ENCODE measurements at places on chromosomes 3 and 15.

DNA sequence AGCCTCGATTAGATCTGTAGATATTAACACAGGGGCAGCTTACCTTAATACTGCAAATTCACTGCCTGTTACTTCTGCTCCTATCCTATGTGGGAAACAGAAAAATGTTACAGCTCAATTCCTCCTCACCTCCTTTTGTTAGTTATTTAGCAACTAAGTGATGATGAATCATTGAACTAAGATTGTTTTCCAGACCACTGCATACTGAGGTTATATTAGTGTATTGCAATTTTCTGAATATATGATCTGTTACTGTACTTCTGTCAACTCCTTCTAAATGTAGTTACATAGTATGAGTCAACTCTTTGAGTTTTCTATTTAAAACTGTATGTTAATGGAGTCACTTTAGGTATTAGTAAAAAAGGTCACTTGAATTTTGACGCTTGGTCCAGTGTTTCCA, 331.5 kb upstream of the SLCO3A1 start:
- no peak for DNase-seq

DNA sequence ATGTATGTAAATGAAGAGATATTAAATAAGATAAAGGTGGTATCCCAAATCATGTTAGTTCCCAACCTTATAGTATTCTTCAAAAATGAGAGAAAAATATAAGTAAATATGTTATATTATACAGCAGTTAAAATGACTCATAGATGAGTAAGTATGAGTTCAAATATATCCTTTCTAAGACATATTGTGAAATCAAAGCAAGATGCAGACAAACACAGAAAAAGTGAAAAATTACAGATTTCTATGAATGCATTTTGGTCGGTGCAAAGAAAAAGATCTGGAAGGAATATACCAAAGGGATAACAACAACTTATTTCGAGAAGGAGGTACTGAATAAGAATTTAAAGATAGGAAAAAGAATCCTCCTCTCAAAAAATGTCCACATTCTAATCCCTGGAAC, 181.2 kb upstream of the TTC14 start:
- no peak for DNase-seq

DNA sequence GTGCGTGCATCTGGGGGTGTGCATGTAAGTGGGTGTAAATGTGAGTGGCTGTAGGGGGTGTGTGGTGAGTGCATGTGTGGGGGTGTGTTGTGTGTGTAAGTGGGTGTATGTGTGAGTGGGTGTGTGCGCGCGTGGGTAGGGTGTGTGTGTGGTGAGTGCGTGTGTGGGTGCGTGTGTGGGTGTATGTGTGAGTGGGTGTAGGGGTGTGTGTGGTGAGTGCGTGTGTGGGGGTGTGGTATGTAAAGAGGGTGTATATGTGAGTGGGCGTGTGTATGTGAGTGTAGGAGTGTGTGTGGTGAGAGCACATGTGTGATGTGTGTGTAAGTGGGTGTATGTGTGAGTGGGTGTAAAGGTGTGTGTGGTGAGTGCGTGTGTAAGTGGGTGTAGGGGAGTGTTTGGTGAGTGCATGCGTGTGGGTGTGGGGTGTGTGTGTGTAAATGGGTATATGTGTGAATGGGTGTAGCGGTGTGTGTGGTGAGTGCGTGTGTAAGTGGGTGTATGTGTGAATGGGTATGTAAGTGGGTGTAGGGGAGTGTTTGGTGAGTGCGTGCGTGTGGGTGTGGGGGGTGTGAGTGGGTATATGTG, 916 bp upstream of the CPN2 start:
- no peak for DNase-seq

GRCh38 chr3:87796843-87797185, 262.0 kb downstream of the CGGBP1 start:
- no peak for DNase-seq

DNA sequence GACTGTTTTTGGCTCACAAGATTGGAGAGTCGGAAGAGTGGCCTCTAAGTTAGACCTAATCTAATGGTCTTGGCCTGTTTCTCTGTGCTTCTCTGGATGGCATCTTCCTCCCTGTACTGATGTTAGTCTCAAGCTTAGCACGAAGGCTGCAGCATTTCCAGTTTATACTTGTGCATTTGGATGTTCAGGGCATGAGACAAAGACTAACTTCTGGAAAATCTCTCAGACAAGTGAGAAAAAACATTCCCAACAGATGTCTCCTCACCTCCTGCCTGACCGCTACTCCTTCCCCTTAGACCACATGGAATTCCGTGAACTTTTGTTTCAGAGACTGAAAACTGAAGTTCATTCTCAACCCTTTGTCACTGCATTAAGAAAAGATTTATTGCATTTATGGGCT, 410.8 kb upstream of the MCTP2 start:
- DNase-seq = no peak

- DNase-seq = no peak
Observed at GRCh38 chr3:156749244-156749643, 74.9 kb downstream of the TIPARP start.

GRCh38 chr3:185363662-185364203, 797 bp downstream of the MAP3K13 start:
- no peak for DNase-seq

DNA sequence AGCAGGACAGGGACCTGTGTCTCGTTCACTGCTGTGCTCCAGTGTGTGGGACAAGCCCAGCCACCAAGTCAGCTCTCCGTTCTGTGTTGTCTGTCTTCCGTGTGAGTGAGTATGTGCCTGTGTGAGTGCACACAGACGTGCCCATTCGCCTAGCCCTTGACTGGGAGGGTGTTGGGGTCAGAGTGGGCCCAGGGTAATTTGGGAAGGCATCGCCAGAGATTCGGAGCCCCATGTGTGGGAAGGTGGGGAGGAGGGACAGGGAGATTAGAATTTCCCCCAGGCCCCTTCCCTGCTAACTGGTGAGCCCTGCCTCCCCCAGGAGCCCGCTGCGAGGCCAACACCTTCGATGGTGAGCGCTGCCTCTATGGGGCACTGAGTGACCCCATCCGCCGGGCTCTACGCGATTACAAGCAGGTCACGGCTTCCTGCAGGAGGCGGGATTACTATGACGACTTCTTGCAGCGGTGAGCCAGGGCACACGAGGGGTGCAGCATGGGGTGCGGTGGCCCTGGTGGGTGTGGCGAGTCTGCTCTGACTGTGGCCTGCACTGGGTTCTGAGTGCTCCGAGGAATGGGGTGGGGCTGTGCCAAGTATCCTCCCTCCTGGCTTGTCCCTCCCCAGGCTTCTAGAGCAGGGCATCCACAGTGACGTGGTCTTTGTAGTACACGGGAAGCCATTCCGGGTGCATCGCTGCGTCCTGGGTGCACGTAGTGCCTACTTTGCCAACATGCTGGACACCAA, 3.1 kb downstream of the ABTB1 start:
- peak; percentile 10 for DNase-seq

GRCh38 chr3:194824100-194824499, 138.4 kb downstream of the FAM43A start:
- no peak for DNase-seq

GRCh38 chr3:22372292-22373062, 621.5 kb upstream of the ZNF385D start:
- DNase-seq = no peak

DNA sequence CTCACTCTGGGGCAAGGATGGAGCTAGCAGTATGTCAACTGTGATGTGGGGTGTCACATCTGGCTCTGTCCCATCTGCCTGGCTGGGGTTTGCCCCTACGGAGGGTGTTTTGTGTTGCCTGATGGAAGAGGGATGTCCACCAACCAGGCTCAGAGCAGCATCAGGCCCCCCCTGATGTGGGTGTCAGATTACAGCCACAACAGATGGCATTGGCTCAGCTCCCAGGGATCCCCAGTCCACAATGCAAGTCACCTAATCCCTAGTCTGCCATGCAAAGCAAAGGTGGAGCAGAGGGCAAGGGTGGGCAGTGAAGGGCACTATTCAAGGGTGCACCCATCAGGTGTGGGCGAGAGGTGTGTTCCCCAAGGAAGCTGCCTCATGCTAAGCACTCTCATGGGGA, 48.9 kb upstream of the AMOTL2 start:
- DNase-seq = no peak

GRCh38 chr3:183427876-183428446, 458 bp downstream of the MCF2L2 start:
- no peak for DNase-seq

- no peak for DNase-seq
Observed at GRCh38 chr3:49901366-49902339, 2.0 kb downstream of the MST1R start.

All from gastrocnemius medialis (tissue), 4 donors.